ENCODE measurements at places on chromosomes 7 and 10.
A peak's percentile ranks its signal among the peaks of the same experiment; 100 is the strongest.

- peak; percentile 54 for DNase-seq
Observed at GRCh38 chr7:41709621-41710020, 6.7 kb upstream of the INHBA start.

GRCh38 chr7:101690061-101690460, 61.0 kb upstream of the MYL10 start:
- peak; percentile 61 for DNase-seq

DNA sequence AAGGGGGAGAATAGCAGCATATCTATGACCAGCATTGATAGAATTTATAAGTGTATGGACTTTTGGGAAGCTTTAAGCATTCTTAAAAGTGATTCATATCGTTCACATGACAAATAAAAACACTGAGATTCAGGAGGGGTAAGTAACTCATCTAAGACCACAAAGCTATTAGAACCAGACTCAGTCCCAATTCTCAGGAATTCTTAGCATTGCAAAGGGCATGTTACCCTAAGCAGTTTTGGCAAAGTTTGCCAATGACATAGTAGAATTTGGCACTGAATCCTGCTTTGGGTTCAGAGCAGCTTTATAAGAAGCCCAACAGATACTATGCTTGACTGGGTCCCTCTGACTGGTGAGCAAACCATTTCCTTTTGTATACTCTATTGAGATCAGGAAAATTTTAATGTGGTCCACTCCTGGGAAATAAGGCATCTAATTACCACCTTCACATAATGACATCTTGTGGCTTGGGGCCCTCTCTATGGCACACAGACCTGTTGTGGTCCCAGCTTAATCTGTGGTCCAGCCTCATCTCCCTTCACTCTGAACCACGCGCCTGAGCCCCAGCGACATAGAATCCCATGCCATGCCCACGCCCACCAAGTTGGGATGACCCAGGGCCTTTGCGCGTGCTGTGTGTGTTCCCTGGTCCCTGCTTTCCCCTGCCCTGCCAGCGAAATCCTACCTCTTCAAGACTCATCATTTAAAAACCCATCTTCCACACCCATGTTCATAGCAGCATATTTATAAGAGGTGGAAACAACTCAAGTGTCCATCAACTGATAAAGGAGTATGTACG, 37.5 kb upstream of the DOCK1 start:
- DNase-seq = no peak

DNA sequence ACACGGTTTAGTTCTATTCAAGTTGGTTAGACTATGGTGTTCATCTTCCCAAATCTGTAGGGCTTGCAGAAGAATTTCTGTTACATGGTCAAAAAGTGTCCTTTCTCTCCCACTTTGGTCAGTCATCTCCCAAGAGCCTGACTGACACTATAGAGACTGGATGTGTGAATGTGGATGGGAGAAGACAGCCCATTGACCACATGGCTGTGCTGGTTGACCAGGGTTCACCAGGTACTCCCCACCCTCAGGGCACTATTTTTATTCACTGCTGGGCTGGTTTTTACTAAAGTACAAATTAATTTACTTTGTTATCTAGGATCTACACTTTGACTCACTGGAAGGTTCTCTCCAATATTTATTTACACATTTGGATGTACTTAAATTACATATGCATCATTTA, 2.3 kb downstream of the ZNF804B start:
- DNase-seq = no peak

GRCh38 chr7:23530405-23530804, 1.4 kb downstream of the TRA2A start:
- DNase-seq = peak; percentile 55

- no peak for DNase-seq
Observed at GRCh38 chr10:123417414-123417813, 248.7 kb upstream of the GPR26 start.

- peak; percentile 24 for DNase-seq
Observed at GRCh38 chr7:45241339-45242109, 83.9 kb downstream of the RAMP3 start.

- DNase-seq = no peak
Observed at GRCh38 chr10:5613481-5614154, 52.8 kb downstream of the ASB13 start.

- DNase-seq = peak; percentile 65
Observed at GRCh38 chr7:150368096-150368883, at the start of gene REPIN1. Gene REPIN1, plus strand, starts transcription at chr7:150368822. Its CDS starts 890 bp downstream, at chr7:150369712.

GRCh38 chr10:115125505-115125904, 32.3 kb downstream of the ATRNL1 start:
- DNase-seq = no peak

GRCh38 chr10:8403711-8404371, 349.4 kb downstream of the GATA3 start:
- no peak for DNase-seq

DNA sequence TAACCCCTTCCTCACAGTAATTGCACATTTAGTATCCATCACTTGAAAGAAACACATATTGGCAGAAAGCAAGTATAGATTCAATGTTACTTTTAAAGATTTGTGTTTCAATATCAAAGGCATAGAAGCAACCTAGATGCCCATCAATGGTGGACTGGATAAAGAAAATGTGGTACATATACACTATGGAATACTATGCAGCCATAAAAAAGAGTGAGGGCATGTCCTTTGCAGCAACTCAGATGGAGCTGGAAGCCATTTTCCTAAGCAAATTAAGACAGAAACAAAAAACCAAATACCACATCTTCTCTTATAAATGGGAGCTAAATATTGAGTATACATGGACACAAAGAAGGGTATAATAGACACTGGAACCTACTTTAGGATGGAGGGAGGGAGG, 3.6 kb downstream of the OR6V1 start:
- no peak for DNase-seq

GRCh38 chr7:131057794-131058070, 269.9 kb upstream of the MKLN1 start:
- DNase-seq = no peak

- DNase-seq = no peak
Observed at GRCh38 chr10:72124989-72125388, 36.6 kb upstream of the SPOCK2 start.

- DNase-seq = no peak
Observed at GRCh38 chr7:128247108-128247507, 6.0 kb downstream of the LEP start.

DNA sequence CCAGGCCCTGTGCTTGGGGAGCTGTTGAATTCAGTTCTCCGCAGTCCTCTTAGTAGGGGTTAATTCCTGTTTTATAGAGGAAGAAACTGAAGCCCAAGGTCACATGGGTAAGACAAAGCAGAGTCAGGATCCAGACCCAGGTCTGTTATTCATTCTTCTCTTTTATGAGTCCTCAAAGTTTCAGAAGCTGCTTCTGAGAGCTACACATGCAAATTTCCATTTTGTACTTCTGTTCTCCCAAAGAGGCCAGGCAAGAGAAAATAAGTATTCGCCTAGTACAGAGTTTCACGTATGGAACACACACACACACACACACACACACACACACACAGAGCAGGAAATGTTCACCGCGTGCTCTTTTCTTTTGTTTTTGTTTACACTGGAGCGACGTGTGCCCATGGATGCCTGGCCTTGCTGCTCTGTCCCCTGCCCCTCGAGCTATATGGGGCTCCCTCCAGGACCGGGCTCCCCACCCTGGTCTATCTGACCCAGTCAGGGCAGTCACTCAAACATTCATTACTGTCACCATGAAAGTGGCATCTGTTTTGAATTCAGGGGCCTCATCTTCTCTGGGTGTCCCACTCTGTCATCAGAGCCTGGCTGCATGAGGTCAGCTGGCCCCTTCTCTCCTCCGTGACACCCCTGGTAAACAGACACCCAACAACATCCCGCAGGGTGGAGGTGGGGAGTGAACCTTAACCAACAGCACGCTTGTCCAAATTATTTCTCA, 84.4 kb downstream of the TNS3 start:
- no peak for DNase-seq

DNA sequence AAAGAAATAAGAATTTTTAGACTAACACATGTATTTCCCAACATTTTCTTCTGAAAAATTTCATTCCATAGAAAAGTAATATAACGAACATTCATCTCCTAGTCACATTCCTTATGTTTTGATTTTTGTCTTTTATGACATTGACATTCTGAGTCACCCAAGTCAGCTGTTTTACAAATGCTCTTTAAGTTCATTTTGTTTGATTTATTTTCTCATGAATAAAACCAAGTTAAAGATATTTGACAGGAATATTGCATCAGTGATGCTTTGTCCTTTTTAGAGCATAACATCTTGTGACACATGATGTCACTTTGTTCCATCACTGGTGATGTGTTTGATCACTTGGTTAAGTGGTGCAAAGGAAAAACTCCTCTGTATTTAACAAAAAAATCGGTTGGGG, 48.4 kb downstream of the HGF start:
- no peak for DNase-seq

- DNase-seq = peak; percentile 79
Observed at GRCh38 chr10:105041956-105042355, 400.9 kb downstream of the SORCS3 start.

- DNase-seq = peak; percentile 39
Observed at GRCh38 chr10:6648894-6649720, 69.0 kb upstream of the PRKCQ start.

DNA sequence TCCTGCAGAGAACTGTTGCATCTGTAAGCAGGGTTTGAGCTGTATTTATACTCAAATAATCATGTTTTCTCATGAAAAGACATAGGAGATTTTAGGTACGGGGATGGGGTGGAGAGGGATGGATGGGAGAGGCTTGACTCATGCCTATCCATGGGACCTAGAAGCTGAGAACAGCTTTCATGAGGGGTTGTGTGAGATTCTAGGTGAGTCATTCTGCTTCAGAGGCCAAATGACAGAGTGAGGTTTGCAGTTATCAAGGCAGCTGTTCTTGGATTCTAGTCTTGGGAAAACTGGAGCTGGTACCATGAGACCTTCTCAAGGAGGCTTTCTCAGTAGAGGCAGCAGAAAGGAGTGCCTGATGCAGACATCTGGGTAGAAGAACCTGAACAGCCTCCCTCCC, 746.9 kb downstream of the TYW1 start:
- DNase-seq = no peak

GRCh38 chr10:22043327-22043633, 39.8 kb upstream of the DNAJC1 start:
- DNase-seq = no peak

DNA sequence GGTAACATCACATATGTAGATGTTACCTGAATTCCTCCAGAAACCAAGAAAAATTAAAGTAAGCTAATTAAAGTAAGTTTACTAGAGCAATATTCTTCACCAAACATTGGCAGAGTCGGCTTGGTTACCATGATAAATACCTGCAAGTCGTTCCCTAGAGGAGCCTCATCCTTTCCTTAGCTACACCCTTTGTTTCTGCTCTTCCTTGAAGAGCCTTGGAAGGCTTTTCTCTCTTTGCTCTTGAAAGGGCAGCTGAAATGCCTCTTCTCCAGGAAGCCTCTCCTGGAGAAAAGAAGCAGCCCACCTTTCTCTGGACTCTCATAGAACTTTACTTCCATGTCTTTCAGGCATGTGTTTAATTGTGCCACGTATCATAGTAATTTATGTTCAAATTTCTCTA, 34.9 kb upstream of the CALD1 start:
- no peak for DNase-seq

DNA sequence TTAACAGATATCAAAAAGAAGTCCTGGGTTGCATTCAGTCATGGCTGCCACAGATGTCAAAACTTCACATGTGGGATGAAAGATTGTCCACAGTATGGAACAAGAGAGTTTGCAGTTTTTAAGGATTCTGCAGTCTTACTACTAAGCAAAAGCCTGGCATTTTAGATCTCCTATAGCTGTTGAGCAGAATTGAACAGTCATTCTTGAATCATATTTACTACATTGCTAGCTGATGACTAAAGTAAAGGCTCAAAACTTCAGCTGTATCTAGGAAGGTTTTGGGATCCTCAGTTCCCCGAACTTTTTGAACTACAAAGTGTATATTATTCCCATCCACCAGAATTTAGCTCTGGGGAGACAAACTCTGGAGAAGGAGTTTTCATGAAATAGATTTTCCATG, 31.0 kb downstream of the BET1 start:
- peak; percentile 51 for DNase-seq

DNA sequence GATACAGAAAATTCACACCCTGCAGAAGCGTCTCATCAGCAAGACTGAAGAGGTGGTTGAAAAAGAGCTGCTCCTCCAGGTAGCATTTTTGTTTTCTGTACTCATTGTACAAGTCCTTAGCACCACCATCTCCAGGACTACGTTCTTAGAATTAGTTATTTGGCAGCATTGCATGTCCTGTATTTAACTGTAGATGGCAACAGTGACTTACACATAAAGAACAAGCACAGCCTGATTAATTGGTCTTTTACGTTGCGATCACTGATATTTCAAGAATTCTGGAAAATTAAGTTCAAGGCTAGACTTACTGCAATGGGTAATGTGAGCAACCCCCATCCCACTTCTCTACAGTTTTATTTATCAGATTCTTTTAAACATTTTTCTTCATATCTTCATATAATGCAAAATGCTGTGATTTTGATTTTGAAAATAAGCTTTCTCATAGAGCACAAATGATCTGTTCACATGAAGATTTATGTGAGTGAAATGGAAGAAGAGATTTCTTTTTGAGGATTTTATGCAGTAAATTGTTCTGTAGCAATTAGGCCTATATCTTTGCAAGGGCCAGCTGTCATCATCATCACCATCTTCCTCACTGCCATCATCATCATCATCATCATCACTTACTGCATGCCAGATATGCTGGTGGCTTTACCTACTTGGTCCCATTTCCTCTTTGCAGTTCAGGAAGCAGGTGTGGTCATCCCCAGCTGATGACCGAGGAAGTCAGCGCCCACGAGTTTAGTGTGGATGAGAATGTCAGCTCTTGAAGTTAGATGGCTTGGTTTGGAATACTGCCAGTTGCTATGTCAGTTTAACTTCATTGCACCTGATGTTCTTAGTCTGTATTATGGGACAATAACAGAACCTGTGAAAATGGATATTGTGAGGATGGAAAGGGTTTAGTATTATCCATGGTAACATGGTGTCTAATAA, 53.4 kb downstream of the CFAP58 start:
- DNase-seq = peak; percentile 67

Measured in epithelial cell of esophagus (primary cell).